ENCODE measurements at places on chromosomes 2 and 18. TPM values are rescaled to one million over a fixed set of nuclear protein-coding genes. Genes with fewer than 3 reads are reported as not detected.

GRCh38 chr2:176821350-176821749, 391.2 kb upstream of the HNRNPA3 start:
- DNase-seq, result no peak

DNA sequence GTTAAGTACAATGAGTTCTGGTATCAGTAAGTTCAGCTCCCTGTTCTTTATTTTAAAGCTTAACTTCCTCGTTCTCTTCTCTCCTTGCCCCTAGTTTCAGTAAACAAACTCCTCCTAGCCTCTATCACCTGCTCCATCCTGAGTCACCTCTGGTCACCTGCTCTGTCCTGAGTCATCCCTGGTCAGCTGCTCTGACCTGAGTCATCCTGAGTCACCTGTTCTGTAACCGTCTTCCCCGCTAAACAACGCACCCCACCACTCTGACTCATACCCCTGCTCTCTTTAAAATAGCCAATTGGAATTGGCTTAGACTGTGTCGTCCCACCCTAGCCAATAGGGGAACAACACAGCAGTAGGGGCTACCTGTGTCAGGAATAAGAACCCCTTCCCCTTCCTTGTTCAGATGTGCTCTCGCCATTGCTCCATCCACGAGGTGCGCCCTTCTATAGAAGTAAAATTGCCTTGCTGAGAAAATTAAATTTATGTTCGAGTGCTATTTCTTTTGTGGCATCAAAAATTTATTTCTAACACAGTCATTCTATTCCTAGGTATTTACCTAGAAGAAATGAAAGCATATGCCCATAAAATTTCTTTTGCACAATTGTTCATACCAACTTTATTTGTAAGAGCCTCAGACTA, 24.9 kb upstream of the RMND5A start:
- no peak for DNase-seq

- DNase-seq, result no peak
These were observed 3.7 kb upstream of the HES6 start for GRCh38 chr2:238243496-238244076.

DNA sequence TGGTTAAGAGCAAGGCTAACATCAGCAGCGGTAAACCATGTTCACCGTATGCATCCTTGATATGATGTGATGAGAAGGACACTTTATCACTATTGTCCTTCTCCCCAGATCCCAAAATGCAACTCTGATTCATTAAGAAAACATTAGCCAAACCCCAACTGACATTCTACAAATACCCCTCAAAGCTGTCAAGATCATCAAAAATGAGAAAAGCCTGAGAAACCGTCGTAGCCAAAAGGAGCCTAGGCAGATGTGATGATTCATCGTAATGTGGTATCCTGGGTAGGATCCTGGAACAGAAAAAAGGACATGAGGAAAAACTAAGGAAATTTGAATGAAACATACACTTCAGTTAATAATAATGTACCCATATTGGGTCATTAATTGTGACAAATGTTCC, 67.3 kb upstream of the ST6GAL2 start:
- no peak for DNase-seq

DNA sequence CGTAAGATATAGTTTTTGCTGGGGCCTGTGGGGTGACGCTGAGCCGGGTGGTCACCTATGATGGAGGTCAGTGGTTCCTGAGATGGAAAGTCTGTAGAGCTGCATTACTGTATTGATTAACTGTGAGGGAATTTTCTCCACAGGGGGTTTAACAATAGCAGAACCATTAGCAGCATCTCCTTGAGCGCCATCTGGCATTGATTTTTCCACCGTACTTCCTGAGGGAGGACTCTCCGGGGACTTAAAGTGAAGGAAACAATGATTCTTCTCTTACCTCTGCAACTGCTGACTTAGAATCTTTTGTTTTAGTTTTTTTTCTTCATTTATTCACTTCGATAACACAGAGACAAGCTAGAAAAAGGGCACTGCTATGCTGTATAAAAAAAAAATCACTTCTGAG, 22.6 kb upstream of the RNF125 start:
- no peak for DNase-seq

DNA sequence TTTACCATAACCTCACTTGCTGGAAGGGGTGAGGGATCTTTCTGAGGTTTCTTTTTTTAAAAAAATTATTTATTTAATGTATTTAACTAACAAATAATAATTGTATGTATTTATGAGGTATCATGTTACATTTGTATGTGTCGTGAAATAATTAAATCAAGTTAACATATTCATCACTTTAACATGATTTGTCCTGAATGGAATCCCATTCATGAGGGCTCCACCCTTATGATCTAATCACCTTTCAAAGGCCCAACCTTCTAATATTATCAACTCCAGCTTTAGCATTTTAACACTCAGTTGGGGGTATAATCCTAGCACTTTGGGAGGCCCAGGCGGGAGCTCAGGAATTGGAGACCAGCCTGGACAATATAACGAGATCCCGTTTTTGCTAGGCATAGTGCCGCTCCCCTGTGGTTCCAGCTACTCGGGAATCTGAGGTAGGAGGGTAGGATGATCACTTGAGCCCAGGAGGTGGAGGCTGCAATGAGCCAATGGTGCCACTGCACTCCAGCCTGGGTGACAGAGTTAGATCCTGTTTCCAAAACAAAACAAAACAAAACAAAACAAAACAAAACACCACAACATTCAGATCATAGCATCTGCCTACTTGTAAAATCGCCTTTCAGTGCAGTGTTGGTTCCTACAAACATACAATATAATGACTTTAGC, 1.1 kb upstream of the TAF4B start:
- no peak for DNase-seq

The CFLAR gene
- total RNA-seq, result 55.1 TPM

Measured in HFFc6 (cell line).